RPMI7951 (cell line): ENCODE measurements at places on chromosomes 1 and 21. TPM values are rescaled to one million over a fixed set of nuclear protein-coding genes. Genes with fewer than 3 reads are reported as not detected.
A peak's percentile ranks its signal among the peaks of the same experiment; 100 is the strongest.

DNA sequence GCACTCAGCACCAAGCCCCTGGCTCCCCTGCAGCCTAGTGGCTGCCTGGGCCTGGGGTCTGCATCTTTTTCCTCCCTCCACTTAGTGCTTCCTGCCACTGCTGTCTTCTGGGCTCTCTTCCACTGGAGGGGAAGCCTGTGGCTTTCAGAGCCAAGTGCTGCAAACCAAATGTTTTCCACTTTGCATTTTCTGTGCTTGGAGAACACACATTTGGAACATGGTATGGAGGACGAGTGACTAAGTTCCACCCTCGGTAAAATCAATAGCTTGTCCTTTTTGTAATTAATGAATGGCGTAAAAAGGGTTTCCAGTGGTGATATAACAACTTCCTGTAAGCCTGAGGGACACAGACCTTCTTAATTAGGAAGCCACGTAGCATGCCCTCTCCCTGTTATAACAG is 10.1 kb upstream of the GPR153 start:
- DNase-seq: no peak

GRCh38 chr21:45969921-45970673 is 11.5 kb upstream of the COL6A1 start:
- DNase-seq: no peak

DNA sequence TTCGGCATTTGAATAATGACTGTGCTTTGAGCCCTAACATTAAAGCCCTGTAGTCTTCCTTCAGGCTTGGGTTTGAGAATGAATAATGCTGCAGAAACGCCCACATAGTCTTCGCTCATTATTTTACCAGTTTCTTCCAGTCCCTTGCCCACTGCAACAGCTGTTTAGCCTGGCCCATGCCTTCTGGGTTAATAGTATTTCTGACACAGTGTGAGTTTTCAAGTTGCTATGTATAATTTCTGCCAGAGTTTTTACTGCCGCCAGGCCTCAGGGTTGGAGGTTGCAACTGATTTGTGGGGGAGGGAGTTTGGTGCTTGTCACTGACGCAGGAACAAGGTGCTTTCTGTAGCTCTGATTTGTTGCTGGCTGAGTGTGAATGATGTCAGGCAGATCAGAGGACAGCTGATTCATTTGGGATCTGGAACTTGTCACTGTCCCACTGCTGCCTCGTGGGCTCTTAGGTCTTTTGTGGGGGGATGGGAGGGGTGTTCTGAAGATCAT is 109.8 kb downstream of the MAST2 start:
- DNase-seq: peak; percentile 86

DNA sequence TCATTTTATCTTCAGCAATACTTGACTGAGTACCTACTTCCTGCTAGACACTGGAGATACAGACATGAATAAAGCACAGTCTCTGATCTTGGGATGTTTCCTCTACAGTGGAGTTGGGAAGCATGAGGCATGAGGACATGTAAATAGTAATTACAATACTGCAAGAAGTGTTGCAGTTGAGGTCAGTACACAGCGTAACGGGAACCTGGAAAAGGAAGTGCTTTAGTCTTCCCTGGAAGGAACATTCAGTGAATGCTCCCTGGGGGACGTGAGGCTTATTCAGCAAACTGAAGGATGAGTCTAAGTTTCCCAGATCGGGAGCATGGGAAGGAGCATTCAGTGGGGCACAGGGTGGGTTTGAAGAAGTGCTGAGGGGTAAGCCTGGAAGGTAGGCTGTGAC is 112.4 kb downstream of the PIK3R3 start:
- no peak for DNase-seq

DNA sequence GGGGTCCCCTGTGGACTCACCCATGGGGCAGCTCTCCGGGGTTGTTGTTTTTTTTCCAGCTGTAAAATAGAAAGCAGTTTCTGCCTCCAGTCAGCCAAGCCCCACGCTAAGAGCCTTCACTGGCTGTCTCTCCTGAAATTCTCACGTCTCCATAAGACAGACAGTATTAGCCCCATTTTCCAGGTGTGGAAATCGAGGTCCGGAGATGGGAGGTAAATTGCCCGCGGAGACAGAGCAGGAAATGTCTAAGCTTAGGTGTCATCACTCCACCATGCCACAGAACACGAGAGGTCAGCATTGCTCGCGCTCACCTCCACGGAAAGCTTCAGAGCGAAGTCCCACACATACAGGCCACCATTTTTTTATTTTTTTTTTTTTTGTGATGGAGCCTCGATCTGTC is 44.6 kb downstream of the TNFRSF8 start:
- no peak for DNase-seq

DNA sequence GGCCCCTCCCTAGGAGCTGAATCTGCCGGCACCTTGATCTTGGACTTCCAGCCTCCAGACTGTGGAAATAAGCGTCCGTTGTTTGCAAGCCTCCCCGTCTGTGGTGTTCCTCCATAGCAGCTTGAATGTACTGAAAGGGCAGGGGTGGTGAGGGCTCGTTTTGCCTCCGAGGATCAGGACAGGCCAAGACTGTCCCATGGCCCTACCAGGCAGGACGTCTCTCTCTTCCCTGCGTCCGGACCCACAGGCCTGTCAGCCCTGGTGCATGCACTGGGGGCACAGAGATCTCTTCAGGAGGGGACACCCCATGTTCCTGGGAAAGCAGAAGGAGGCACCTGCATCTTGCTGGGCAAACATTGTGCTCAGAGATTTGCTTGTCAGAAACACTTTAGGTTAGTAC is 156.3 kb upstream of the C1orf174 start:
- DNase-seq: no peak

- no peak for DNase-seq
Measured at GRCh38 chr1:201002510-201002909, 21.0 kb downstream of the KIF21B start.

DNA sequence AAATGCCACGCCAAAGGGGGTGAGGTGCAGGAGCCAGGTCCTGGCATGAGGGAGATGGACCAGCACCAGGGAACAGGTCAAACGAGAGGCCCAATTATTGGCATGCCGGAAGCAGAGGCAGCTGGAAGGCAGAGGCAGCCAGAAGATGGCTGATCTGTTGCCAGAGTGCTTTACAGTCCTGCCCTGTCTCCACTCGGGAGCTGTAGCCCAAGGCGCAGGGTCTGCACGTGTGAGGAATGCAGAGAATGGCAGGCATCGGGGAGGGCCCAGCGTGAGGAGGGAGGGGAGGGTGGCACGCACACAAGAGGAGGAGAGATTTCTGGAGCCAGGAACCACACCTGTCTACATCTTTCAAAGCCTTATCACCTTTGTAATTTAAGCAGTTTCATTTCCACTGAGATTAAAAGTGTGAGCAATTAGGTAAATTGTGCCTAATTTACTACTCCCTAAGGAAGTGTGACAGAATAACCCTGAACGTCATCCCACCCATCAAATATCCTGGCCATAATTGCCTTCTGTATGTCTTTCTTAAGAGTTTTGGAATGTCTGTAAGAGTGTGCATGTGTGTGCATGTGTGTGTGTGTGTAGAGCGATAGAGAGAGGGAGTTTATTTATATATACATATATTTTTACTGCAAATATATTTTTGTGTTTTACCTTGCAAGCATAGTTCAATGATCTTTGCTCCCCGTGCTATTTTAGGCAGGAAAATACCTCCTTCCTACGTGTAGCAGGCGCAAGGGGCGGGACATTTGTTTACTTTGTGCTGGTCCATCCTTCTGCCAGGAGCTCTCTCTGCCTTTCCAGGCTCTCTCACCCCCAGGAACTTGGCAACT is 125.5 kb upstream of the SERBP1 start:
- DNase-seq: no peak

GRCh38 chr1:246329900-246330299 is 177.2 kb downstream of the SMYD3 start:
- no peak for DNase-seq

DNA sequence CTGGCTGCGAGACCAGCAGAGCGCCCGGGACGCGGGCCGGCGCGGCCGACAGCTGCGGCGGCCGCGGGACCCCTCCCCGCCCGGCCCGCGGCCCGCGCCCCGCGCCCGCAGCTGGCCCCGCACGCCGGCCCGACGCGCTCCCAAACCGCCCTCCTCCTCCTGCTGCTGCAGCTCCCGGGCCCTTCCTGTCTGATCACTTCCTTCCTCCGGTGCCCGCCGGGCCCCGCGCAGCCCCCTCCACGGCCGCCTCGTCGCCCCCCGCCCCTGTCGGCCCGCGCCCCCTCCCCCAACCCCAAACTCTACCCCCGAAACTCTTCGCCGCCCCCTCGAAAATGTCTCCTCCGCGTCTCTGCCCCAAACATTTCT is 594 bp downstream of the LUZP1 start:
- no peak for DNase-seq

OLFML3 gene
- 9.1 and 9.7 TPM in 2 replicates for total RNA-seq

S100A9 gene
- 1.1 and 2.4 TPM in 2 replicates for total RNA-seq

C1orf141 gene
- total RNA-seq: not detected in 2 replicates

CHIA gene
- total RNA-seq: not detected in 2 replicates
